Liver (tissue), 10 donors: ENCODE measurements at places on chromosomes 16 and 17.

- H3K36me3 ChIP-seq = no peaks in the 10 kb centered on the region
- H3K4me1 ChIP-seq = peaks cover 12% of the 10 kb centered on the region
- no peak overlapping the region for H3K4me3 ChIP-seq
- no peaks in the 10 kb centered on the region for H3K27me3 ChIP-seq
These were observed 51.5 kb downstream of the TENT4B start for GRCh38 chr16:50204453-50205108.

DNA sequence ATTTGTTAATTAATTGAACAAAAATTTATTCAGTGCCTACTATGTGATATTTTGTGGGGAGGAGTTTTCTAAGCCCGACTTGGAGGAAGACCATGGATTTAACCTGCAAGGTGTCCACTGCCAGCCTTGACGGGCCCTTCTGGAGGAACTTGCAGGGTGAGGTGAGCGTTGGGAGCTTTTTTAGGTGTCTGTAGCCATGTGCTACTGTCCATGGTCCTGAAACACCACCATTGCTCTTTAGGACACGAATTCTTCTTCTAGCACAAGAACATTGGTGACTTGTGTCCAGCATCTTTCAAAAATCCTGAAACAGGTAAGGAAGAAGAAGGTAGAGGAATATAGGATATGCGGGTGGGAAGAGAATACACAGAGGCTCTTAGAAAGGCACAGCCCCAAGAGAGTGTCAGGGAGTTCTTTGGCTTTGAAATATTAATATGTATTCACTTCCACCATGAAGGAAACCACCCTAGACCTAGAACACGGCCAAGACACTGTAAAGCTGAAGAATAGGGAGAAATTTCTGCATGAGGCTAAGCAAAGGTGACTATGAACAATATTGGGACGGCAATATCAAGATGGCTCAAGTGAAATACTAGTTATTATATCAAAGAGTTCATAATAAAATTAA is 27.9 kb upstream of the OR4D1 start:
- DNase-seq = peak; percentile 39
- H3K4me3 ChIP-seq = no peak overlapping the region
- no peaks in the 10 kb centered on the region for H3K4me1 ChIP-seq
- no peaks in the 10 kb centered on the region for H3K27me3 ChIP-seq
- no peak overlapping the region for H3K27ac ChIP-seq
- H3K36me3 ChIP-seq = no peaks in the 10 kb centered on the region

DNA sequence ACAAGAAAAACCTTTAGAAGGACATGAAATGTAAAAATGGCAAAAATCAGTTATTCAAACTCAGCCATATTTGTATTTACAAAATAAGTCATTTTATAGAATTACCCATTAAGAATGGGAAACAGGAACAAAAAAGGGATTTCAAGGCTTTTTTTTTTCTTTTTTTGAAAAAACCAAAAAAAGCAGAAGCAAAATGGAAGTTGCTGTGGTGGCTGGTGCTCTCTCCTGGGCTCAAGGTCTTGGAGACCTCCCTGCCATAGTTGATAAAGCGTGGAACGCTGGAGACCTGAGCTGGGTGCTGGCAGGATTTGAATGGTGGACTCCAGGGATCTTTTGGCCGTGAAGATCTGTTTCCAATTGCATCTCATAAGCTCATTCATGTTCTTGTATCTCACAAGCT is 3.1 kb downstream of the PLCG2 start:
- no peak overlapping the region for H3K4me3 ChIP-seq
- no peaks in the 10 kb centered on the region for H3K27me3 ChIP-seq
- H3K4me1 ChIP-seq = peaks cover 23% of the 10 kb centered on the region
- no peaks in the 10 kb centered on the region for H3K36me3 ChIP-seq
- no peak overlapping the region for H3K27ac ChIP-seq

- no peak for DNase-seq
- H3K27me3 ChIP-seq = no peaks in the 10 kb centered on the region
- H3K4me1 ChIP-seq = peaks cover 2% of the 10 kb centered on the region
- H3K4me3 ChIP-seq = no peak overlapping the region
- H3K36me3 ChIP-seq = no peaks in the 10 kb centered on the region
These were observed 18.4 kb downstream of the G6PC1 start for GRCh38 chr17:42918902-42919521.

DNA sequence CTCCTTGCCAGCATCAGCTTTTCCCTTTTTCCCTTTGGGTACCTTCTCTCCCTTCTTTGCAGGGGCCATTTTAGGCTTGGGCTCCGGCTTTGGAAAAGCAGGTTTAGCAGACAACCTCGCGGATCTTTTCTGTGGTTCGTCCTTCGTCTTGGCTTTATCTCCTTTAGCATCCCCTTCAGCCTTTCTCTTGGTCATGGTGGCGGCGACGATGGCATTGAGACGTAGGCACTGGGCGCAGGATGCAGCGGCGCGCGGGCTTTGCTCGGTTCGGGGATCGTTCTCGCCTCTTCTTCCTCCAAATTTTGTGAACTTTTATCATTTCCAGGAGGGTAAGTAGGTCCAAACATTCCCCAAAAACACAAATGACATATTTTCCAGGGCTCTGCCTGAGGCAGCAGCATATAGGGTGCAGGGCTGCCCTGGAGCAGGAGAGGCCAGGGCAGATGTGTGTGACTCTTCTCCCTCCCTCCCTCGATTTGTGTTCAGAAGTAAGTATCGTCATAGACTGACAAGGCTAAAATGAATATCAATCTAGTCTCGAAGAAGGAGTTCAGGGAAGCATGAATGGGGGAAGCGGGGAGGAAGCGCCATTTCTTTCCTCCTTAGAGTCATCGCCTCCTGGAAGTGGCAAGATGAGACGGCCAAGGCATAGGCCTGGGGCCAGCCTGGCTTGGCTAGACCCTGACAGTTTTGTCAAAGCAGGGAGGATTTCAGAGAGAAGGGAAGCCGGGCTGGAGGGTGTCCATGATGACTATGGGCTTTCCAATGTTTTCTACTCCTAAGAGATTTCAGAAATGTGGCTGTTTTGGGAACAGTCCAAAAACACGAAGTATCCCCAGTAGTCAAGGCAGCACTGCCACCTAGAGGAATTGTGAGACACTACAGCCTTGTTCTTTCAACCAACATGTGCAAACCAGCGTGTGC is 13.2 kb downstream of the CHCT1 start:
- no peaks in the 10 kb centered on the region for H3K36me3 ChIP-seq
- no peak overlapping the region for H3K4me3 ChIP-seq
- H3K27ac ChIP-seq = no peak overlapping the region
- DNase-seq = peak; percentile 75

- H3K36me3 ChIP-seq = no peaks in the 10 kb centered on the region
- no peaks in the 10 kb centered on the region for H3K27me3 ChIP-seq
- H3K27ac ChIP-seq = no peak overlapping the region
- DNase-seq = no peak
- no peak overlapping the region for H3K4me3 ChIP-seq
- H3K4me1 ChIP-seq = no peaks in the 10 kb centered on the region
These were observed 23.5 kb downstream of the CFAP97D1 start for GRCh38 chr17:43803758-43804157.

GRCh38 chr17:4810696-4811290 is 3.8 kb downstream of the PLD2 start:
- peaks cover 2% of the 10 kb centered on the region for H3K36me3 ChIP-seq
- no peak for DNase-seq
- no peaks in the 10 kb centered on the region for H3K27me3 ChIP-seq
- H3K27ac ChIP-seq = no peak overlapping the region
- no peak overlapping the region for H3K4me3 ChIP-seq

- no peak overlapping the region for H3K4me3 ChIP-seq
- H3K36me3 ChIP-seq = peaks cover 3% of the 10 kb centered on the region
- no peak overlapping the region for H3K27ac ChIP-seq
- H3K27me3 ChIP-seq = no peaks in the 10 kb centered on the region
- H3K4me1 ChIP-seq = peaks cover 19% of the 10 kb centered on the region
These were observed 15.9 kb downstream of the TNRC6A start for GRCh38 chr16:24745391-24745790.

DNA sequence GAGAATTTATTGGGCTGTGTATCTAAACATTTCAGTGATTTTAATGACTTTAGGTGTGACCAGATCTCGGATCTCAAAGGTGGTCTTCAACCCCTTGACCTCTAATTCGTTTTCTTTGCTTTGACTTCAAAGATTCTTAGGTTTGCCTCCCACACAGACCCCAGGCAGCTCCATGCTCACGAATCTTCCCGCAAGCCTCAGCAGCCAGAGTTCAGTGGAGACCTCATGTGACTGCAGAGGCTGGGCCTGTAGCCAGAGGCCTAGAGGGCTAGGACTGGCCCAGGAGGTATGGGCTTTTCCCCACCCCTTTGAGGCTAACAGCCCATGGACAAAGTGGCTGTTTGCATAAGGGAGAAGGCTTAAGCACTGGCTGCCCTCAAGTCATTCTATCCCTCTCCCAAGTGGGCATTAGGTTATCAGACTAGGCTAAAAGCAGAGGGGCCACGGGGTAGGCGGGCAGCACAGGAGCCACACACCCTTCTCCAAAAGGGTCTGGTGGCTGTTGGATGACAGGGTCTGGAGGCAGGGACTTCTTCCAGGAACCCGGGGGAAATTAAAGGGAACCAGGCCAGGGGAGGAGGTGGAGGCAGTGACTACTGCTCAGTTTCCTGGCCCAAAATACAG is 3.0 kb downstream of the HIRIP3 start:
- no peak overlapping the region for H3K27ac ChIP-seq
- no peak overlapping the region for H3K4me3 ChIP-seq
- H3K4me1 ChIP-seq = peaks cover 16% of the 10 kb centered on the region
- H3K36me3 ChIP-seq = peaks cover 52% of the 10 kb centered on the region
- DNase-seq = no peak

DNA sequence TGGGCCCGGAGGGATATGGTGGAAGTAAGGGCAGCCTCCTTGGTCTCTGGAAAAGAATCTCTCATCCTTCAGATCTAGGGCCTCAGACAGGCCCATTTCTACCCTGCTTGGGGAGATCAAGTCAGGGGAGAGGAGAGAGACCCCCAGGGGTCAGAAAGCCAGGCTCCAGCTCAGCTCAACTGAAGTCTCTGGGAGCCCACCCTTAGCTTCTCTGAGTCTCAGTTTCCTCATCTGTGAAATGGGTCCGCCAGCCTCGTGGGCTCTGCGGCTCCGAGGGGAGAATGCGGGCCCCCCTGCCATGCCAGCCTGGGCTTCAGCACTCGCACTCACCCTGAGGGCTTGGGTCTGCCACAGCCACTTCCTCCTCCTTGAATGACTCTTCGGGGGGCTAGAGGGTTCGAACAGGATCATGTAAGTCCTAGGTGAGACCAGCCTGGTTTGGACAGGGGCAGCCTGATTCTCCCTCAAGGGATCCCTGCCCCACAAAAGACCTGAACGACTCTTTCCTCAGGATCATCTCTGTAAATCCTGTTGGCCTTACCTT is 6.7 kb downstream of the CNGB1 start:
- DNase-seq = no peak
- no peak overlapping the region for H3K27ac ChIP-seq
- H3K4me3 ChIP-seq = no peak overlapping the region
- H3K4me1 ChIP-seq = no peaks in the 10 kb centered on the region
- no peaks in the 10 kb centered on the region for H3K27me3 ChIP-seq

DNA sequence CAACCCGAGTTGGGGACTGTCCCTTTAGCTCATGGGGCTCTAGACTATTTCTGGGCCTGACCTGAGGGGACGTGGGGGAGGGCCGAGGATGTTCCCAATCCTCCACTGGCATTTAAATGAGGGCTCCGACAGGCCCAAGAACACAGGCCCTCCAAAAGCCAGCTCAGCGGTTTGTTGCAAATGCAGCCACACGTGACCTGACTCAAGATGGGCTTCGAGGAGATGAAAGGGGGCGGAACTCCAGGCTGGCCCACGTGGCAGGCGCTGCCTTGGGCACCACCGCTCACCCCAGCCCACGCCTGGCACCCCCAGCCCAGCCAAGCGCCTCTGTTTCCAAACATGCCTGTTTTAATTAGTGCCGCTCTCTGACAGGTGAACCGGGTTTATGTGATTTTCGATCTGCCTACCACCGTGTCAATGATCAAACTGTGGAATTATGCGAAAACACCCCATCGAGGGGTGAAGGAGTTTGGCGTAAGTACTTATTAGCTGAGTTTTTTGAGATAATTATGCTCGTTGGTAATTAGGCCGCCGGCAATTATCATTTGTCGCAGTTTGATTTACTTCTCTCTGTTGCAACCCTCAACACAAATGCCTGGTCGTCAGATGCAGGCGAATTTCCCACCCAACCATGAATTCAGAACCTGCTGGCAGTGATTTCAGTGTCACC is 226.7 kb downstream of the KATNIP start:
- no peaks in the 10 kb centered on the region for H3K36me3 ChIP-seq
- no peak overlapping the region for H3K27ac ChIP-seq
- H3K4me3 ChIP-seq = no peak overlapping the region
- no peaks in the 10 kb centered on the region for H3K27me3 ChIP-seq
- H3K4me1 ChIP-seq = no peaks in the 10 kb centered on the region

DNA sequence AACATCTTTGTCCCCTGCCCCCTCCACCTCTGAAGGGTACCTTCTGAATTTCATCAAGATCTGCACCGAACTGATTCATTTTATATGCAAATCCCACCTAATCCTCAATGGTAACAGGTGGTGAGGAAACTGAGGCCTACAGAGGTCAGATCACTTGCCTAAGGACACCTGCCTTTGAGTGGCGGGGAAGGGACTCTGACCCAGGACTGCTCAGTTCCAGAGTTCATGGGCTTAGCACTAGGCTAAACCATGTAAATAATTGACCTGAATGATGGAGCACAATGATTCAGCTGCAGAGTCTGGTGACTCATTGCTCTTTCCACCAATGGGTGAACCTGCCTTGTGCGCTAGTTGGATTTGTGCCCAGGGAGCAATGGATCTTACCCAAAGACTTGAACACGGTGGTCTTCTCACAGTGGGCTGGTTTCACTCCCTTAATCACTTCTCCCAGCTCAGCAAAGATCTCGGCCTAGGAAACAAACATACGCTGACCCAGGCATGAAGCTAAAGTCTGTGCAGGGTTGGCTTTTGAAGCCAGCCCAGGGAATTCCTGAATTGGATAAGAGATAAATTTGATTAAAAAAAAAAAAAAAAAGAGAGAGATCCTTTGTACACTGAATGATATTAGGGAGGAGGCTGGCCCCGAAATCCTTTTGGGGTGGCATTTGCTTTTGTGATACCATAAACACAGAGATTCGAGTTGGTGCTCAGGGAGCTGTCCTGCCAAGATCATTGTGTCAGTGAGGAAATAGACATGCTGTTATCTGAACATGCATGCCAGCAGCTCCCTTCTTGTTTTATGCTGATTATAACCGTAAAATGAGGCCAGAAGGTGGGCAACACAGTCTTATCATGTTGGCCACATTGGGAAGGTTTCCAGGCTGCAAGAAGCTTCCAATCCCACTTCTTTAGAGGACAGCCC is 17.0 kb downstream of the CRYM start:
- DNase-seq = peak; percentile 69
- H3K36me3 ChIP-seq = no peaks in the 10 kb centered on the region
- H3K4me1 ChIP-seq = peaks cover 42% of the 10 kb centered on the region
- no peak overlapping the region for H3K4me3 ChIP-seq
